ENCODE measurements at places on chromosomes 1 and 21. TPM values are rescaled to one million over a fixed set of nuclear protein-coding genes. Genes with fewer than 3 reads are reported as not detected.

RGL1 gene
- total RNA-seq: 14.9 TPM

LCE1D gene
- total RNA-seq: not detected

LCE1A gene
- not detected for total RNA-seq

PLEKHO1 gene
- 21.2 TPM for total RNA-seq

RGS13 gene
- not detected for total RNA-seq

INTS11 gene
- total RNA-seq: 59.6 TPM

NID1 gene
- 95.1 TPM for total RNA-seq

CD84 gene
- 3.1 TPM for total RNA-seq

MPL gene
- not detected for total RNA-seq

GRCh38 chr1:9841460-9841859, 17.7 kb upstream of the CLSTN1 start:
- no peak for DNase-seq

GRCh38 chr1:34686531-34686930, 68.3 kb upstream of the GJB5 start:
- DNase-seq: peak; percentile 48

DNA sequence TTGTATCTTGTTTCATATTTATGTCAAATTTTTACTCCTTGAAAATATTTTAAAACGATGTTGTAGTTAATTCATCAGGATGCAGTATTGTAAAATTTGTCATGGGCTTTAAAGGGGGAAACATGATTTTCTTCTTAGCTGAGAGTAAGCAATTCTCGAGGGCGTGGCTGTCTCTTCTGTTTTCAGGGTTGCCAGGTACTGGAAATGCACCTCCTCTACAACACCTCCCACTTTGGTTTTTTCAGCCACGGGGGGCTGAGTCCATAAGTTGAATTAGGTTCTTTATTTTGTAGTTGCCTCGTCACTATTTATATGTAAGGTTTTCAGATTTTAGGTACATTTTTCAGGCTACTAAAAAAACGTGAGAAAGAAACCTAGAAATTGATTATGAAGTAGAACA, 64.0 kb downstream of the PRDM2 start:
- no peak for DNase-seq

DNA sequence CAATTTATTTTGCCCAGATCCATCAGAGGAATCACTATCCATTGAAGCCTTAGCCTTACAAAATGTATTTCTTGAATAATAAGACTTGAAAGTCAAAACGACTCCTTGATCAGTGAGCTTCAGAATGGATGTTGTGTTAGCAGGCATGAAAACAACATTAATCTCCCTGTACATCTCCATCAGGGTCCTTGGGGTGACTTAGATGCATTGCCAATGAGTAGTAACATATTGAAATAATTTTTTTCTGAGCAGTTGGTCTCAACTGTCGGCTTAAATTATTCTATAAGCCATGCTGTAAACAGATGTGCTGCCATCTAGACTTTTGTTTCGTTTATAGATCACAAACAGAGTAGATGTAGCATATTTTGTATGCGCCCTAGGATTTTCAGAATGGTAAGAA, 482.0 kb downstream of the AMY1C start:
- DNase-seq: no peak

- DNase-seq: peak; percentile 28
These were observed 72.6 kb upstream of the CSF1 start for GRCh38 chr1:109837852-109838570.

DNA sequence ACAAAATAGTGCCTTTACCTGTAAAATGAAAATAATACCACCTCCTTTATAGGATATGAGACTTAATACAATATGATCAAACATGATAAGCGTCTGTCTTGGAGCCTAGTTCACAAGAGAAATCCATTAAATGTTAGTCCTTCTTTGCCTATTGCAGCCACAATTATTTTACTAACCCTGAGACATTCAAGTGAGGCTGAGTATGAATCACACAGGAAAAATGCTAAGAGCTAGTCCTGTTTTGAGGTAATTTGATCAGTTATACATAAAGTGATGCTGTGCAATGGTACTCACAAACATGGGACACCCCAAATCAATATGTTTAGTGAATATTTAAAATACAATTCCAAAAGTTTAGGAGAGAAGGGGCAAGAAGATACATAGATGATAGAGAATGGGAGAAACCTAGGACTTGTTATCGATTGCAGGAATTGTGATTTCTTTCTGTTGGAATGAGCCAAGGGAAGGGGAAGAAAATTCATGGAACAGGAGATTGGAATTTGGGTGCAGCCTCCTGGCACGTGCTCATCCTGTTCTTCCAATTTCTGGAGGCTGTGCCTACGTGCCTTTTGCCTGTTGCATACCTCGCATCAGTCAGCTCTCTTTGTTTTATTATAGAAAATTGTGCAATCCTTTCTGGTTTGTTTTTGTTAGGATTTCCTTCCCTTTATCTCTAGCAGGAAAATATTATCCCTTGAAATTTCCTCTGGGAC, 39.9 kb upstream of the BACH1 start:
- DNase-seq: no peak

DNA sequence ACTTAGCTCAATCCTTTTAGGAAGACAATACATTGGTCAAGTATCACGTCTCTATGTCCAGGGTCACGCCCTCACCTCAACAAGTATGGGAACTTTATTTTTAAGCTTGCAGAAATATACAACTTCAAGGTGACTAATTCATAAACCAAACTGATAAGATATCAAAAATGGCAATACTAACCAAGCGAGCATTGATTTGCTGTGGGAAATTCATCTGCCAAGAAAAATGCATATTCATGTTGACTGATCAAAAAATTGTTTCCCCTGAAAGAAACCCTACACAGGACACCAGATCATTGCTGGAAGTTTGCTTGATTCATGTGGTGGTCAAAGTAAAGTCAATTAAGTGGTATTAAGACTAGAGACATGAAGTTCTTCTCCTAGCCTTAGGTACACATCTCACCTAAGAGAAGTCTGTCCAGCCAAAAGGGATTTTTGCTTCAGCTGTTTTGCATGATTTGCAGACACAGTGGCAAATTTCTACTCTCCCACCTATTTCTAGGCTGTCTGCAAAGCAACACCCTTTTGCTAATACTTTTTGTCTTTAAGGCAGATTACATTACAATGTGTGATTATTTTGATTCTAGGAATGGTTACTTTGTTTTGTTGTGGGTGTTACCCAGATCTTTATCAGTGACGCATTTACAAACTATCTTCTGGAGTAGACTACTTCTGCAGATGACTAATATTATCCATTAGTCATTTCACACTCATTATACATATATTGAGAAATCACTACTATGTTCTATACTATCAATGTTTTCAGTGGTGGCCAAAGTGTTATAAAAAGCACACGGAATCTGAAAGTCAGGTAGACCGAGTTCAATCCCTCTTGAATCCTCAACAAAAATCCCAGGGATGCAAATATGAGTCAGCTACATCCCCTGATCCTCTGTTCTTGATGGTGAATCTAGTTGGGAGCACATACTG, 12.4 kb downstream of the SAMSN1 start:
- no peak for DNase-seq

DNA sequence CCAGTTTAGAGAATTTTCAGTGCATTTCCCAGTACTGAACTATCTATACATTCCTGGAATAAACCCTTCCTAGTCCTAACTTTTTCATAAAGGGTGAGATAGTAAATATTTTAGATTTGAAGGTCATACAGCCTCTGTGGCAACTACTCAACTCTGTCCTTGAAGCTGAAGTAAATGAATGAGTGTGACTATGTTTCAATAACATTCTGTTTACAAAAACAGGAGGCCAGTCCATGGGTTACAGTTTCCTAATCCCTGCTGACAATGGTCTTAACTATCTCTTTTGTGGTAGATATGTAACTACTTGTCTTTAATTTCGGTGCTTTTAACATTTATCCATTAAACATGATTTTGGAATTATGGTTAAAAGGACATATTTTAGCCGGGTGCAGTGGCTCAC, 4.3 kb downstream of the ZNF684 start:
- no peak for DNase-seq

GRCh38 chr1:42974767-42975437, 16.2 kb upstream of the SLC2A1 start:
- no peak for DNase-seq

- DNase-seq: no peak
These were observed 609.1 kb downstream of the PTPRC start for GRCh38 chr1:199247891-199248290.

DNA sequence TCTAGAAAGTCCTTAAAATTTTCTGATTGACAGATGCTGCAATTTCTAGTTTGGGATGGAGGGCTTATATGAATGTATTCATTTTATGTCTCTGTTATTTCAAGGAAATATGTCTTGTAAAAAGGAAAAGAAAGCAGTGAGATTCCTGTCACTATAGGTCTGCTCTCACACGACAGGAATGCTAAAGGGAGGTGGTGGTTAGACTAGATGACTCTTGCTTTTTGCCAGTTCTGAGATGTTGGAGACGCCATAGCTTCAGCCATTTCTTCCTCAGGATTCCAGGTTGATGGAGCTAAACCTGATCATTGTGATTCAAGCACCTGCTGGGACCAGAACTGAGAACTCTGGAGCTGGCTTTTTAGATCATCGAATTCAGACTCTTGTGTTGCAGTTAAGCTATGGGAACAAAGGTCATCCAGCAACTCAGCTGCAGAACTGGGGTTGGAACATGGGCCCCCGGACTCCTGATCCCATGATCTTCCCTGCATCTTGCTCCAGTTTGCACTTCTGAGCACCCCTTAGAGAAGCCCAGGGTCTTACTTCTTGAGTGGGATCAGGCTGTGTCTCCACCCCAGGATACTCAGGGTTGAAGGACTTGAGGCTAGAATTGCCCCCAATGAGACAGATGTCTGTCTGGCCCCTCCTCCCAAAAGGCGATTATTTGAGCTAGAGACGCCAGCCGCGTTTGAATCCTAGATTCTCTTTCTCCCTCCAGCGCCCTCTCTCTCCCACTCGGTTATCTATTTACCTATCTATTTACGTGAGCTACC, 46.7 kb upstream of the FOXO6 start:
- DNase-seq: no peak

DNA sequence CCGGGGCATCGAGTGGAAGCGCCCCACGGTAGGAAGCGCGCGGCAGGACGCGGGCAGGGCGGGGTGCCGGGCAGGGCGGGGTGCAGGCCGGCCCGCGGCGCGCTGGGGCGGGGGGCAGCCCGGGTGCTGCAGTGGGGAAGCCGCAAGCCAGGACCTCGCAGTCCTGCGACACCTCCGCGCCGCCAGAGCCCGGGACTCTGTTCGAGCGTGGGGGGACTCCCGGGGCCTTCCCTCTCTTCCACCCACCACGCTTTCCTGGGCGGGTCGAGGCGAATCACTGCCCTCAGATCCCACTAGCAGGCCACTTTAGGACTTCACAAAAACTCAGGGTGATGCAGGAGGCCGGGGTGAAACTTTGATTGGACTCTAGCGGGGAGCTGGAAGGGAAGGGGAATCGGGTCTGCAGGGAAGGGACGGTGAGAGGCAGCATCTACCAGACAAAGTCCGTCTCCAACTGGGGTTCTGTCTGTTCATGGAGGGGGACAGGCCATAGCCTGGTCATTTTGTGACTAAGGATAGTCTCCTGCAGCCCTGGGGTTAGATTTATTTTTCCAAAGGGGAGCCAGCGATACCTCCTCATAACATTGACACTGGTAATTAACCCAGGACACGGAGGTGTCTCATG, 623 bp downstream of the CAPN2 start:
- no peak for DNase-seq

GRCh38 chr1:160607011-160607671, 27.8 kb upstream of the CD84 start:
- peak; percentile 70 for DNase-seq

- no peak for DNase-seq
These were observed 12.3 kb upstream of the RGS4 start for GRCh38 chr1:163056831-163057230.

DNA sequence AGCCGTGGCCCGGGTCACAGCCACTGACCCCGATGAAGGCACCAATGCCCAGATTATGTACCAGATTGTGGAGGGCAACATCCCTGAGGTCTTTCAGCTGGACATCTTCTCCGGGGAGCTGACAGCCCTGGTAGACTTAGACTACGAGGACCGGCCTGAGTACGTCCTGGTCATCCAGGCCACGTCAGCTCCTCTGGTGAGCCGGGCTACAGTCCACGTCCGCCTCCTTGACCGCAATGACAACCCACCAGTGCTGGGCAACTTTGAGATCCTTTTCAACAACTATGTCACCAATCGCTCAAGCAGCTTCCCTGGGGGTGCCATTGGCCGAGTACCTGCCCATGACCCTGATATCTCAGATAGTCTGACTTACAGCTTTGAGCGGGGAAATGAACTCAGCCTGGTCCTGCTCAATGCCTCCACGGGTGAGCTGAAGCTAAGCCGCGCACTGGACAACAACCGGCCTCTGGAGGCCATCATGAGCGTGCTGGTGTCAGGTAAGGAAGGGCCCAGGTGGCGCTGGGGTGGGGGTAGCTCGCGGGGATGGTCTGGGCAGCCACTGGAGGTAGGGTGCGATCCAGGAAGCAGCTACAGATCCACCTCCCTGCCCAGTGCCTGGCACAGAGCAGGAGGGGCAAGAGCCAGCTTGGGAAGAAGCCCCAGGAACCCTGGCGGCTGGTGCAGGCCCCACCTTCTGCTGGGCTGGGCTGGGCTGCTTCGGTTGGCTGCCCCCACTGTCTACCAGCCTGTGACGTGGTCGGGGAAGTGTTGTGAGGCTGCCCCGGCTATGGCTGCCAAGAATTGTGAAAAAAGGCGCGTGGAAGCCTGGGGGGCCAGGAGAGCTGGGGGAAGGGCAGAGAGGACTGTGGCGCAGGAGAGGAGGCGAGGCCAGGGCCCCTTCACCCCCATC, 3.8 kb downstream of the CELSR2 start:
- DNase-seq: no peak

- DNase-seq: no peak
These were observed 29.3 kb downstream of the ZBTB8B start for GRCh38 chr1:32494196-32494595.

- DNase-seq: no peak
These were observed 121.0 kb downstream of the GLIS1 start for GRCh38 chr1:53617851-53618499.

GRCh38 chr1:75273110-75273509, 138.9 kb downstream of the LHX8 start:
- DNase-seq: no peak

DNA sequence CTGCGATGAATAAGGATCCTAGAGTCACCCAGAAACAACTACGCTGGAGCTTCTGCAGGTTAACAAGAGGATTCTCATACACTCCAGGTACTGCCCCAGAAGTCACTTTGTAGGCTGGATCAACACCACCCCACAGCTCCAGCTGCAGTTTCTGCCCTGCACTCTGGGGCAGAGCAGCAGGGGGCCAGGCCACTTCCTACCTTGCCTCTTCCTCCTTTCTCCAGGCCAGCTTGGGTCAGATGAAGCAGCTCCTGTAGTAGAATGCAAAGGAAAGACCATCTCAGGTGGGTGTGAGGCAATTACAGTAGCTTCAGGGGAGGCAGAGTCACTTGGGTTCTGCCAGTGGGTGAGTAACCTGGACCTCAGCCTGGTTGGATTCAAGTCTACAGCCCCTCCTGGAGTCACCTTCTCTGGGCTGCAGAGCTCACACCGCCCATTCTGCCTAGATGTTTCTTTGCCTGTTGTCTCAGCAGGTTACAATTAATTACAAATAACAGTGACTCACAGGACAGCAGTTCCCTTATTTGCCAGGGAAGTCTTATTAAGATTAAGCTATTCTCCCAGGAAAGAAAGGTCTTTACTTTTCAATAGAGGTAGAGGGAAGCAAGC, 24.4 kb upstream of the BCAR3 start:
- DNase-seq: no peak
